Kidney (tissue), 22 donors: ENCODE measurements at places on chromosomes 2 and 18. TPM values are rescaled to one million over a fixed set of nuclear protein-coding genes. Genes with fewer than 3 reads are reported as not detected.

- H3K27ac ChIP-seq = no peak overlapping the region
- no peaks in the 10 kb centered on the region for H3K4me1 ChIP-seq
- DNase-seq = no peak
- H3K36me3 ChIP-seq = no peaks in the 10 kb centered on the region
Measured at GRCh38 chr18:2515171-2515787, 56.0 kb downstream of the METTL4 start.

DNA sequence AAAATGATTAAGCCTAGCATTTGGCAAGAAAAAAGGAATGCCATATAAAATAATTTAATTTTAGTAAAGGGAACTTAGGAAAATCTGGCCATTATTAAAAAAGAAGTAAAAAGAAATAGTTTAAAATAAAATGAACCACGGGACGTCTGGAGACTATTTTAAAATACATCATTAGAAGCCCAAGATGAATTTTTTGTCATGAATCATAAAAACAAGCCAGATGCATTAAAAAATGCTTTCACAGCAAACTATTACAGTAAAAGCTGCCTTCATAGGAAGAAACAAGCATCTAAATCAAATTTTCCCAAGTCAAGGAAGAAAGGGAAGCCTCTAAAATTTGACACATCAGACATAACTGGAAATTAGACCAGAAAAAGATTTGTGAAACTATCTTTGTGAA lies 33.0 kb downstream of the COL5A2 start:
- H3K4me3 ChIP-seq = no peak overlapping the region
- no peaks in the 10 kb centered on the region for H3K36me3 ChIP-seq
- H3K4me1 ChIP-seq = no peaks in the 10 kb centered on the region
- H3K27ac ChIP-seq = no peak overlapping the region
- no peak for DNase-seq
- no peaks in the 10 kb centered on the region for H3K27me3 ChIP-seq

GRCh38 chr18:55510809-55511208 lies 77.2 kb downstream of the TCF4 start:
- H3K4me1 ChIP-seq = no peaks in the 10 kb centered on the region
- no peak for DNase-seq
- H3K36me3 ChIP-seq = no peaks in the 10 kb centered on the region
- H3K27me3 ChIP-seq = no peaks in the 10 kb centered on the region
- peak overlapping the region; percentile 89 for H3K27ac ChIP-seq

Gene BMP10
- polyA plus RNA-seq = not detected

Gene SLC4A5
- polyA plus RNA-seq = 1.1 TPM
